8988T (cell line): ENCODE measurements at places on chromosomes 3 and 15.

DNA sequence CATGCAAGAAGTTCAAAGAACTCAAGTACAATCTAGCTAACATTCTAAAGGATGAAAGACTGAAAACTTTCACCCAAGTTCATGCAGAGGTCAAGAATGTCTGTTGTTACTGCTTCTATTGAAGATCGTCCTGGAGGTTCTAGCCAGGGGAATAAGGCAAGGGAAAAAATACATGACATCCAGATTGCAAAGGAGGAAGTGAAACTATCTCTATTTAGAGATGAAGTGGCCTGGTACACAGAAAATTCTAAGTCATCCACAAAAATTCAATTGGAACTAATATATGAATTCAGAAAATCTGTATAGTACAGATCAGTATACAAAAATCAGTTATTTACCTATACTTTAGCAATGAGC, 693.0 kb downstream of the NR2F2 start:
- no peak for DNase-seq

DNA sequence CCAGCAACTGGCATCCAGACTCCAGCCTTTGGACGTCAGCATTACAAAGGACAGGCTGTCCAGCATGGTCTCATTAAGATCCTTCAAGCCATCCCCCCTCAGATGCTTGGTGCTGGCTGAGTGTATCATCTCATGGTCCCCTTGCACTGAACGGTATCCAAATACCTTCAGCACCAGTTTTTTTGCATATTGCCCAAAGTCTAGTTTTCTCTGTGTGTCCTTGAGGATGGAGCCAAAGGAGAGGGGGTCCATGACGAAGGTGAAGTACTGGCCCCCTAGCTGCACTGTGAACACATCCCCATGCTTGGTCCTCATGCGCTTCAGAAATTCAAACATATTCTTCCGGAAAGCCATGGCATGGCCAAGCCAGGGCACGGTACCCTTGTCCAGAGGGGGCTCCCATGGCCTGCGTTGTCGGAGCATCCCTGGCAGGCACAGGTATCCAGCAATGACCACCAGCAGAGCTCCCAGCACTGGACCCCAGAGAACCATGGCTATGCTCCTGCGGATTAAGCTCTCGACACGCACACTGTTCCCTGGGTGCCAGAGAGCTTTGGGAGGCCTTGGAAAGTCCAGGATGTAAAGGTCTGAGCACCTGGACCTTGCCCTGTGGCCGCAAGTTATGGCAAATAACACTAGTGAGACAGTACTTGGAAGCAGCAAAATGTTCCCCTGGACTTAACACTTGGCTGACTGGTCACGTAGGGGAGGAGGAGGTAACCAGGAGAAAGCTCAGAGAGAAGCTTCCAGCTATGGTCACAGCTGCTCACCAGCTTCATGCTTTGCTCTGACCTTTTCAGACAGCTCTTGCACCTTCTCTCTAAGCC, at the start of gene CYP8B1:
TSS of gene CYP8B1 (minus strand) at position 555 of the 827 bp plus-strand sequence. CDS start at position 492, 63 bp downstream.
- no peak for DNase-seq

- DNase-seq, result no peak
Measured at GRCh38 chr3:78322780-78323179, 1282.9 kb downstream of the ROBO2 start.

GRCh38 chr15:77342807-77343206, 77.1 kb downstream of the PEAK1 start:
- DNase-seq, result no peak

DNA sequence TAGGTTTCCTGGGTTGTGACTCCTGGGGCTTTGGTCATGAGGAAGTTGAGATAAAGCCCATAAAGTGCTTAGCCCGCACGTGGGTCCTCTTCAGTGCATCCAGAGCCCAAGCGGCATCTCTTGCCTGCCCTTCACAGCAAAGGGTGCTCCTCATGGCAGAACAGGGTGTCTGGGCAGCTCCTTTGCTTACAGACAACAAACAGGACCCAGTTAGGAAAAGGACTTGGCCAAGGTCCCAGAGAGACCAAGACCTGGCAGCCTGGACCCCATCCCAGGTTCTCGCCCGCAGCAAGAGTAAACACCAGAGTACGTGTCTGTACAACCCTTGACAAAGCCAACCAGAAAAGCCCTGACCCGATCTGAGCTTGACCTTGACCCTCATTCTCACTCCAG, 27.0 kb downstream of the ALS2CL start:
- DNase-seq, result no peak

- no peak for DNase-seq
Measured at GRCh38 chr15:26083457-26083856, 220.3 kb upstream of the ATP10A start.

DNA sequence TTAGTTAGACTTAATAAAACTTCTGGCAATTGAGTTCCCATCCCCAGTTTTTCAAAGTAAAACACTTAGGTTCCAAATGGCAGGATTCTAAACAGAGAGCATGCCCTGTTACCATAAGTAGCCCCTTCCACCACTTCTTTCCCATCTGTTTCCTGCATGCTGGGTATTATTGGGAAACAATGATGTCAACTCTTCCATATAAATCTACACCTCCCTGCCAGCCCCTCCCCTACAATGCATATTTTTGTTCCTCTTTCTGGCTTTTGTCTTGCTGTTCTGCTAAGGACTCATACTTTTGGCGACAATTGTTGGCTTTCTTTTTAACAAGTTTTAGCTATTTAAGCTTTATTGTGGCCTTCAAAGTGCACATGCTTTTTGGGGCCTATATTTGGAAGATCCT, 11.1 kb downstream of the ARHGAP31 start:
- no peak for DNase-seq

DNA sequence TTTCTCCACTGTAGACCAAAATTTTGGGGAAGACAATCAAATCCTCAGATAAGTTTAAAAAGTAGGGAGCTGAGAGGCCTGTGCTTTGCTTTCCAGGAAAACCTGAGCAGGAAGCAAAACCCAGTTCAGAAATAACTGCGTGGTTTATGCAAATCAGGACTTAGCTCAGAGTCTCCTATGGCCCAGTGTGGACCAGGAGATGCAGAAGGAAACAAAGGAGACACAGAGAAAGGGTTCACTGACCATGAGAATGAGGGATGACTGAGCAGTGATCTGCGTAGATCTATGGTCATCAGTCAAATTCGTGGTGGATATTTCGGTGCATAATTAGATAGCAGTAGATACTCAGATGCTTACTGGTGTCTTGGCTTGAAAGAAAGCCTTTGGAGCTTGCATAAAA, 196.6 kb downstream of the TPRG1 start:
- no peak for DNase-seq

DNA sequence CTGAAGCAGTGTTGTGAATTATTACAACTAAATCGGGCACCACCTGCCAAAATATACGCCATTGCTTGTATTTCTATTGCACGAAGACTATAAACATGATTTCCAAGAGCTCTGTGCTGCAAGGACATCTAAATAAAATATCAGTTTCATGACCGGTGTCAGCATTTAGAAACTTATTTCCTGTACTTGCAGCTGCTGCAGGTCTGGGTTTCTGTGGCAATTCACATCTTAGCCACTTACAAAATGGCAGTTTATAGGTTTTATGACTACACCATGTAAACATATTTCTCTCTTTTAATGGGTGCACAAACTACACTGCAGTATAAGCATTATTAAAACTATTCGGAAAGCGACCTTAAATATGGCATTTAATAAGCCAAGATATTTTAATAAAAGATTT, 359.4 kb downstream of the VPS13C start:
- DNase-seq, result no peak

DNA sequence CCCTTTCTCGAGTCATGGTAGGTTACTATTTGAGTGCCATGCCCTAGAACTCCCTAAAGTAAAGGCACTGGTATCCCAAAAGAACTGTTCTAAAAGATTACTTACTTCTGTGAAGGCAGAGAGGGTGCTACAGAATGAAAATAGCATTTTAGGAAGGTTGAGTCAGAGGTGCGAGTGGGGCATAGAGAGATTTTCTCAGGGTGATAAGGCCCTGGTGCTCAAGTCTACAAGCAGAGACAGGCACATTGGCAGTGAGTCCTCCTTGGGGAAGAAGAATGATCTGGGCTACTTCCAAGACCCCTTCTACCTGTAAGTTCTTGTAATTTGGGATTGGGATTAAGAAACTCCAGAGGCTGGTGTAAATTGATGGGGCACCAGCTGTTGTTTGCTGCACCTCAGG, 96.7 kb downstream of the AKAP13 start:
- no peak for DNase-seq

- DNase-seq, result no peak
Measured at GRCh38 chr3:107651782-107652181, 129.0 kb downstream of the BBX start.

GRCh38 chr15:92033314-92033713, 179.8 kb downstream of the SLCO3A1 start:
- no peak for DNase-seq

- DNase-seq, result no peak
Measured at GRCh38 chr15:100526027-100526481, 2.7 kb downstream of the CERS3 start.

- no peak for DNase-seq
Measured at GRCh38 chr3:38257583-38257982, 8.0 kb upstream of the SLC22A13 start.

- DNase-seq, result no peak
Measured at GRCh38 chr3:19960696-19961095, 13.8 kb downstream of the RAB5A start.

DNA sequence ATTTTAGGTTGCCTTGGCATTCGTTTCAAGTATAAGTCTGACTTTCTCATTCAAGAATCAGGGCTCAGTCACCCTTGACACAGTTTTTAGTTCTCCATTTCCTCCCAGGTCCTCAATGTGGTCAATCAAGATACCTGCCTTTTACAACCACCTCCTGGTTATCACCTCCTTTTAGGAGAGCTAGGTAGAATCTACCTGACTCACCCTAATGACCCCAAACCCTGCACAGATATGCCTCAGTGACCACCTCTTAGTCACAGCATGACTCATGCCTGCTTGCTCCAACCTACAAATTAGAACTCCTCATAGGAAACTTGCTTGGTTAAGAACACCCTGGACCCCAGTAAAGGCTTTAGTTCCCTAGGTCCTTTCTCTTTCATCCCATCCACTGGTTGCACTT, 22.5 kb downstream of the DMXL2 start:
- DNase-seq, result no peak
